ENCODE measurements at places on chromosomes 12 and 14.
A peak's percentile ranks its signal among the peaks of the same experiment; 100 is the strongest.

DNA sequence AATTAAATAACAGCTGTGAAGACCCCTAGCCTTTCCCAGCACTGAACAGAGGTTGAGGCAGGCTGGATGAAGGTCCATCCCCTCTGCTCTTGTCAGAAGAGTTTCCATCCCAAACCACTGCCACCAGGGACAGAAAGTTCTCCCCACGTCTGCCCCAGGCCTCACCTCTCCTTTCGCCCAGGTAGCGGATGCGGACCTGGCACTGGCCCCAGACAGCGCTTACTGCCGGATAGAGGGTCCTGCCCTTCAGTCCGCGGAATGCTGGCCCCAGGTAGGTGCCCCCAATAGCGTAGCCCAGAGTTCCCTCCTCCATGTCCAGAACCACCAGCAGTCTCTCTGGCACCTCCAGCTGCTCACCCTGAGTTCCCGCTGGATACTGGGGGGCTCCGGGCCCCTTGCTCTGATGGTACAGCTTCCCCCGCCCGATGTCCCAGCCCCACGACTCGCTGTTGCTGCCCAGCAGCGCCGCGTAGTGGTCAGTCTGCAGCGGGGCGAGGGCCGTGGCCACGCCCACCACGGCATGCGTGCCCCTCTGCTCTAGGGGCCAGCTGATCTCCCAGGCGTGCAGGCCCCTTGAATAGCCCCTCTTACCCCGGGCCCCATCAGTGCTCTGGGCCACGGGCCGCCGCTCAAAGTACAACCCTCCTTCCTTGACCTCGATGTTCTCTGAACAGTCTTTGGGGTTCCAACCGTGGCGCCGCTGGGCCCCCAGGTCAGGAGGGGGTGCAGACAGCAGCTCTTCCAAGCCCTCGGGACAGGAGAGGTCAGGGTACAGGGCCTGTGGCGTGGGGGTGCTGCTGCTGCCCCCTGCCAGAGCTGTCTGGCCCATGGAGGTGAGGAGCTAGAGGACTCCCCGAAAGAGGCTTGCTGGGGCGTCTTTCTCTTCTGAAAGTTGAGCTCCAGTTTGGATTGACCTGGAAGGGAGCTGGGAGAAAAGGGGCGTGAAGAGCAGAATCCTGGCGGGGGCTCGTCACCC, 742 bp downstream of the SPSB2 start:
- peak; percentile 83 for DNase-seq

- no peak for DNase-seq
These were observed 53.6 kb downstream of the EIF2S3B start for GRCh38 chr12:10559244-10559643.

GRCh38 chr14:77313371-77313770, 7.3 kb downstream of the POMT2 start:
- DNase-seq, result no peak

DNA sequence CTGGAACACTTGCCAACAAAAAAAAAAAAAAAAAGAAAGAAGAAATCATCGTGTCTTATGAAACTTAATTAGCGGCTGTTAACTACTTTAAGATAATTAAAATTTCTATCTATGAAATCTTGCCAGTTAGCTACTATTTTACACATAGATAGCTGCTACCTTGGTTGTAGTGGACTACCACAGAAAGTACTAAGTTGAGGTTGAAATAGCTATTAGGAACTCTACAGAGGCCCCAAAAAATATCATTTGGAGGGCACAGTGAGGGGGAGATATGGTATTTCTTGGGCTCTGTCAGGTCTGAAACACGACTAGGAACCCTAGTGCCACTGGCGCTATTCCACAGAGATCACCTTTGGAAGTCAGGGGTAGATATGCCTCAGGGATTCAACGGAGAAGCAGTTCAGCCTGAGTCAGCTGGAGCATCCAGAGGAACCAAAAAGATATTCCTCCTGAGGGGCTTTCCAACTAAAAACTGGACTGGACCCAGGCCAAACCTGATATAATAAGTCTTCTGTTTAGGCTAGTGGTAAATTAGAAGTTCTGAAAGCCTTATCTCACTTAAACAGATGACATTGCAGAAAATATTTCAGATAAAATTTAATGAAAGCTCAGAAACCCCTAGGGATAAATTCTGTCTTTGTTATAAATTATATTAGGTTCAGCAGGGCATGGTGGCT, 126.1 kb downstream of the EPS8 start:
- no peak for DNase-seq

- no peak for DNase-seq
These were observed 79.7 kb upstream of the RAP1B start for GRCh38 chr12:68530965-68531364.

DNA sequence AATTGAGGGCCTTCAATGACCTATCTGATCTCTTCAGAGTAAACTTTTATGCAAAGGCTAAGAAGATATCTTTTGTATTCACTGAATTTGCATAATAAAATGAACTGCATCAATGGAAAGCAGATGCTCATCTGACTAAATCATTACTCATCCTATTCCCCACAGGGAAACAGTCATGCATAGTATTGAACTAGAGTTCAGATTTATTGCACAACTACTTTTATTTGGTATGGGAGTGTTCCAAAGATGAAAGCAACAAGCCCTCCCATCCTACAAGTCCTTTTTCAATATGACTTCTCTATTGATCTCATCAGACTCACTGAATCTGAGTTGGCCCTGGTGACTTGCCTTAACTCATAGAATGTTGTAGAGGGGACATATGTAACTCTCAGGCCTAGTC, 159.8 kb downstream of the KITLG start:
- no peak for DNase-seq

GRCh38 chr12:93702707-93703315, 25.6 kb downstream of the CRADD start:
- DNase-seq, result no peak

DNA sequence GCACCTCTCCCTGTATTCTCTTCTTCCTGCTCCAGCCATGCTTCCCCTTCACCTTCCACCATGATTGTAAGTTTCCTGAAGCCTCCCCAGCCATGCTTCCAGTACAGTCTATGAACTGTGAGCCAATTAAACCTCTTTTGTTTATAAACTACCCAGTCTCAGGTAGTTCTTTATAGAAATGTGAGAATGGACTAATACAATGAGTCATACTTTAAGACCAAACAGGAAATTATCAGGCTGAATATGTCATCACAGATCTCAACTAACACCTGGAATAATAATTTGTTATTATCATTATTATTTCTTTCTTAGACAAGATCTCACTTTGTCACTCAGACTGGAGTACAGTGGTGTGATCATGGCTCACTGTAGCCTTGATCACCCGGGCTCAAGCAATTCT, 85.4 kb downstream of the KCNMB4 start:
- DNase-seq, result no peak

- no peak for DNase-seq
These were observed 119.3 kb upstream of the FSCB start for GRCh38 chr14:44626423-44626822.

DNA sequence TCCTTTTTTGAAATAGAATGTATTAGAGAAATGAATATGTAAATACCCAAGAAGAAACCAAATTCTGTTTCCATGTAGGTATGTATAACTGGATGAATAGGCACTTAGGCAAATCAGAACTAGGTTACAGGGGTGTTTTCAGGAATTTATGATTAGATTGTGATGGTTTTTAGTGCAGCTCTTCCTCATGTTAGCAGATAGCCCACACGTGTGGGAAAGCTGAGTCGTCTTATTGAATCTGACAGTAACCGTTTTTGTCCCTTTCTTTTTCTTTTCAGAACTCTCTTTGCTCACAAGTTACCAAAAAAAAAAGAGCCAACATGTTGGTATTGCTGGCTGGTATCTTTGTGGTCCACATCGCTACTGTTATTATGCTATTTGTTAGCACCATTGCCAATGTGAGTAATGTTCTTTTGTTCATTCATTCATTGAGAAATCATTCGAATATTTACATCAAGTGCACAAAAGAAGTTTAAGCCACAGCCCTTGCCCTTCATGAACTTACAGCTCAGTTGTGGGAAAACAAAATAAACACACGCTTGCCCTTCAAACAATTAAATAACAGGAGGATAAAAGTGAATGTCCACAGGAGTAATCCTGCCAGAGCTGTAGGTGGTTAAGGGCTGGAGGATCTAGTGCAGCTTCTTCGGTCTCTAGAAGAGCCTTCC, 14.8 kb downstream of the EMP1 start:
- DNase-seq, result no peak

DNA sequence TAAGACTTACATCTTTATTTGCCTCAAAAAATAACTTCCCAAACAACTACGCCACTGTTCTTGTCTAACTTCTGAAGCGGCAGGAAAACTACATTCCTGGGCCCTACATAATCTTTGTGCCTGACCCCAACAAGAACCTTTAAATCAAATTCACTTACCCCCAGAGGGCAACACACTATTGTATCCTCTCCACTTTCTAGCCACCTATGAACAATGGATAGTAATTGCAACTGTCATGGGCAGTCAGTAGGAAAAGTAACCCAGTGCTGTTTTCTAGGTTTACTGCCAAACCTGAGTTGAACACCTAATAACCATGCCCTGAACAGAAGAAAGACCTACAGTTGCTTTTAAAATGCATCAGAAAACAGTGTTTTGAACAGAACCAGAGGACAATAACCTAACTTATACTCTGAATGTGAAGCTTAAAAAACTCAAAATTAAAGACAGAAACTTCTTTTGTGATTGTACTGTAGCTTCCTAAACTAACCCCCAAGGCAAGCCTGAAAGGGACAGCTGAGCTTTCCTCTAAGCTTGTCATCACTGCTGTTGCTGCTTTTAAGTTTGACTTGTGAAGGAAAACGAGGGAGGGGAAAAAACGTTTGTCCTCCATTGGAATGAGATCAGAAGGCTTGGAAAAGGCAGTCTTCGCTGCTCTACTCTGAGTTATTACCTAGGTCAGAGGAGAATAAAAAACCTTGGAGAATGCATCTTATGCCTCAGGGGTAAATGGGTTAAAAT, 195.7 kb downstream of the SOX5 start:
- no peak for DNase-seq

DNA sequence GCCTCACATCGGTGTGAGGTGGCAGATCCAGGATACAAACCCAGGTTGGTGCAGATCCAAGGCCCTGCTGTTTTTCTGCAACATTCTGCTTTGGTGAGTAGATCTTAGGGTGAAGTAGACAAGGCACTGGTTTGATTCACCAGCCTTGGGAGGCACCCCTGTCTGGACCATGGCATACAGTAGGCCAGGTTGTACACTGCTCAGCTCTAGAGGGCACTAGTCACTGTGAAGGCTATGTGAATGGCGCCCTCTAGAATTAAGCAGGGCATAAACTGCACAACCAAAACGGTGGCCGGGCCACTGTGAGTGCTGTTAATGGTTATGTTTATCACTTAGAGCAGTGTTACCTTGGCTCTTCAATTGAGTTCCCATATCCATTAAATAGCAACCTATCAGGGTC, 280.6 kb upstream of the PWP1 start:
- DNase-seq, result no peak

GRCh38 chr12:68521321-68521839, 89.3 kb upstream of the RAP1B start:
- DNase-seq, result no peak

GRCh38 chr12:70367258-70368141, 1.4 kb downstream of the KCNMB4 start:
- DNase-seq, result no peak

DNA sequence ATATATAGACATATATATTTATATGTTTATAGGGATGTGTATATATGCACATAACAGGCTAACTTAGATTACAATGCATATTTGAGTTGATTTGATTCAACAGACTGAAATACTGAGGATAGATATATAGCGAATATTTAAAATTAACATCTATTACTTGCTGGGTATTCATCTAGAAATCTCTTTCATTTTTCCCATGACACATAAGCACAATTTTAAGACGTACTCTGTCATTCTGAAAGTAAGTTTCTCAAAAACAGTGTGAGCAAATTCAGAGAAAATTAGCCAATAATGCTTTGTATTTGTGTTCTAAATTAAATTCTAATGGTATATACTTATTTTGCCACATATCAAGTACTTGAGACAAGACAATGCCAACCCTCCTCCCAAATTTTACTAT, 907.5 kb upstream of the MDGA2 start:
- DNase-seq, result no peak

- no peak for DNase-seq
These were observed 84.5 kb downstream of the CHGA start for GRCh38 chr14:93007225-93007997.

GRCh38 chr12:91947459-91947858, 198.2 kb downstream of the BTG1 start:
- DNase-seq, result no peak

DNA sequence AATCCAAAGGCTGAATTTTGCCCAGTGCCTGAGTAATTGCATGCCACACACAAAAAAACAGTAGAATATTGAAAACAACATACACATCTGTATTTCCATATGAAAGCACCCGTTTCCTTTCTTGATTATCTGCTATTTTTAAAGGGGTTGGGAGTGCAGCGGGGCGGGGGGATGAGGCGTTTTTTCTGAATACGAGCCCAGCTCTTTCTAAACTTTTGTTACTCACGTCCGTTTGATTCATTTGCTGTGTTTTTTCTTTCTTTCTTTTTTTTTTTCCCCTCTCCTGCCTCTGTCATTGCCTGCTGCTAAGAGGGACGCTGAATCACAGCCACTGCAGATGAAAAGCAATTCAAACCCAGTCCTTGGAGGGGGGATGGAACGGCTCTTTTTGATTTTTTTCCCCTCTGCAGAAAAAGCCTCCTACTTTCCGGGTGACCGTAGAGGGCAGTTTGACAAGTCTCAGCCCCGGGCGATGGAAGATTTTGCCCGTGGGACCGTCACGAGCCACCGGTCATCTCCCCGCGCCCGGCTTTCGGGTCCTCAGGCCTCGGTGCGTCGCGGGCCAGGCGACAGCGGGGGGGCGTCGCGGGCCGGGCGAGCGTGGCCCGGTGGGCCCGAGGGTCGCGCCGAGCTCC, 572 bp upstream of the RASSF8 start:
- no peak for DNase-seq

DNA sequence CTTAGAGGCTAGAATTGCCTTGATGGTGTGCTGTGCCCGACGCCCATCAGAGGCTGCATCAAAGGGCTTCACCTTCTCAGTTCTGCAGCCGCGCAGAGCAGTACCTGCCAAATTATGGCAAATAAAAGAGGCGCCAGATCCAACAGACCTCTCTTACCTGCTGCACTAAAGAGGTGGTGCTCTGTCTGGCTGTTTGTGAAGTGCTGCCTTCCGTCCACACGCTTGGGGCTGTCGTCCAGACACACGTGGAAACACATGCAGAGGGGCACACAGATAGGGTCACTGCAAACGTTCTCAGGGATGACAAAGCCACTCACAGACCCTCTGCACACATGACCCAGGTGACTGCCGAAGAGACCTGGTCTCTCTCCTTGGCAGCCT, 617.5 kb downstream of the VRK1 start:
- no peak for DNase-seq

GRCh38 chr14:81401420-81402122, 1.4 kb upstream of the STON2 start:
- no peak for DNase-seq

DNA sequence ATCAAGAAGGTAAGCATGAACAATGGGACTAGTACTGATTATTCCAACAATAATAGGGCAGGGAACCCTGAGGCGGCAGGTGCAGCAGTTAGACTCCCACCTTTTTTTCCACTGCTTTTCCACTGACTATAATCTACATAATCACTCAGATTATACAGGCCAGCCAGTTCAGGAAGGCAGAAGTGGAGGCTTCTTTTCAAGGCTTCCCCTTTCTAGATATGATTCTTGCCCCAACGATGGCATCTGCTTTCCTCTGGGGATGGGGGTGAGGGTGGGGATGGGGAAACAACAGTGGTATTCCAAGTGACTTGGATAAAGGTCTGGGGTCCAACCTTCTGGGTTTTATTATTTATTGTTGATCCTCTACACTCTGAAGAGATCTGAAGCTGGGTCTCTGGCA, 331 bp downstream of the NCKAP1L start:
- DNase-seq, result no peak

GRCh38 chr12:131126662-131127173, 173.0 kb downstream of the ADGRD1 start:
- DNase-seq, result no peak

GRCh38 chr12:133130808-133131128, 341 bp downstream of the ZNF10 start:
- peak; percentile 19 for DNase-seq
